ENCODE measurements at places on chromosomes 3 and 15.

- DNase-seq, result no peak
Measured at GRCh38 chr3:186963636-186964035, 33.3 kb downstream of the ST6GAL1 start.

GRCh38 chr3:99911433-99911832, 93.8 kb downstream of the CMSS1 start:
- DNase-seq, result no peak

DNA sequence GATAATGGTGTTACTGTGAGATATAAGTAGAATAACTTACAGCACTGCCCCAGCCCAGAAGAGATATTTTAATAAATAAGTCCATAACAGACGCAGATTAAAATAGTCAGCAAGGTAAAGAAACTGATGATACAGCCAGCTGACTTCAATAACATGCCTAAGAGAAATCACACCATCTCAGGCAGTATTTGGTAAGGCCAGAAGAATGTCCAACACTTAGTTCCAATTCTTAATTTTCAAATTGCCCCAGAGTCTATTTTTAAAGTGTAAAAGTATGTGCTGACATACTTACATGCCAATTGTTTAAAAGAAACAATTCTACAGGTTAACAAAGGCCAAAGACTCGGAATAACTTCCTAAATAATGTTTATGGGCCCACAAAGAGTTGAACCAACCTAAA, 1.6 kb downstream of the GNB4 start:
- no peak for DNase-seq

DNA sequence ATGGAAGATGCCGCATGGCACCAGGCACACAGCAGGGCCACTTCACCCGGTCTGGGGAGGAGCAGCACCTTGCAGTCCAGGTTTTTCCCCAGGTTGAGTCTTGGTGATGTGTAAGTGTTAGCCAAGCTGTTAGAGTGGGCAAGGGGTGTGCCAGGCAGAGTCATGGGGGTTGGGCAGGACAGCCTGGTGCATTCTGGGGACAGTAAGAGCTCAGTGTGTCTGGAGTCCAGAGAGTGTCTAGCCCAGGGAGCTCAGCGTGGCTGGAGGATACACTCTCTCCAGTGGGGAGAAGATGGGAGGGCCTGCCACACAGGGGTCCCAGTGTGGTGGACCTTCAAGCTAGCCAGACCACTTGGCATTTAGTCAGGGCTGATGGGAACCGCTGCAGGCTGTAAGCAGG, 87.4 kb downstream of the AAGAB start:
- no peak for DNase-seq

DNA sequence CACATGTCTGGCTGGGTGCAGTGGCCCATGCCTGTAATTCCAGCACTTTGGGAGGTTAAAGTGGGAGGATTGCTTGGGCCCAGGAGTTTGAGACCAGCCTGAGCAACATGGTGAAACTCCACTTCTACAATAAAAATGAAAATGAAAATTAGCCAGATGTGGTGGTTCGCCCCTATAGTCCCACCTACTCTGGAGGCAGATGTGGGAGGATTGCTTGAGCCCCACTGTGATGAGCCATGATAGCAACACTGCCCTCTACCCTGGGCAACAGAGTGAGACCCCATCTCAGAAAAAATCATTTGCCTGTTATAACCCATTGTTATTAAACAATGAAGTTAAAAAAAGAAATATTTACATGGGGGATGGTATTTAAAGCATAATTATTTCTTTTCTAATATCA, 240.1 kb upstream of the ZPLD1 start:
- no peak for DNase-seq

DNA sequence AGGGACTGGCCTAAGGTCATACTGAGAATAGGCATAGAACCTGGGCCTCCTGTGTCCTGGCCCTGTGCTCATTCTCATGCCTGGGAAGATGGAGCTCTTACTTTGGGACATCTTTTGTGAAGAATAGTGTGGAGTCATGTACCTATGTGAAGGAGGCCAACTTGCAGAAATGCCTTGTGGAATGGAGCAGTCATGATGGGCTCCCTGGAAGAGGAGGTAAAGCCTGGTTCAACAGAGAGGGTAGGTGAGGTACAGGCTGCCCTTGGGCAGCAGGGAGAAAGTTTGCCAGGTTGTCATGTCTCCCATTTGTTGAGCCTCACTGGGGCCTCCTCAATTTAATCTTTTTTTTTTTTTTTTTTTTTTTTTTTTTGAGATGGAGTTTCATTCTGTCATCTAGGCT, 18.1 kb downstream of the MAPKAPK3 start:
- DNase-seq, result no peak

DNA sequence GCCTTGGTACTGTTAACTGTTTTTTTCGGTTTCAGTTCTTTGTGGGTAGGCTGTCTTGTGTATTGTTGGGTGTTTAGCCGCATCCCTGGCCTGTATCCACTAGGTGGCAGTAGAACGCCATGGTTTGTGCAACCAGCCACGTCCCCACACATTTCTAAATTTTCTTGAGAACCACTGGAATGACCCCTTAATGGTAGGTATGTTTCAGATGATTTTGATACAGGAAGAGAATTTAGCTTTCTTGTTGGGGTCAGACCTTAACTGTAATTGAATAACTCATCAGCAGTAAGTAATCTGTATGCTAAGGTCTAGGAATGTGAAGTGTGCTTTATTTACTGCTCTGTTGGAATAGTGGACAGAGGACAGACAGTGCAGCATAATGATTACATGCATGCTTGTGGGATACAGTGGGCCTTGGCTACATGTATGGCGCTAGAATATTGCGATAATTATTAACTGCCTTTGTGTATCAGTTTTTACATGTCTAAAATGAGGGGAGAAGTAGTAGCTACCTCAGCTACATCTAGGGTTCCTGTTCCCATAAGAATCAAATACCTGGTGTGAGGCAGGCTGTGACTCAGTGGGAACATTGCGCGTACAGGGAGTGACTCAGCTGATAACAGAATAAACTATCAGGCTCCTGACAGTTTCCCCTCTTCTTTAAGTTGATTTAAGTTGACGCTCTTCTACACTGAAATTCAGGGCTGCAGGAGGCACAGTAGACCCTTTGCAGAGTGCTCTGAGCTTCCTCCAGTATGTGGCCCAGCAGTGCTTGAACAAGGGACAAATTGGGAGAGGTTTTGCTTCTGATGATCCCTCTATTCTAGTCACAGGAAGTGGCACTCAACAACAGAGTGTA, 25.0 kb upstream of the GPR171 start:
- peak; percentile 87 for DNase-seq

Measured in activated CD4-positive, alpha-beta T cell treated with anti-CD3 and anti-CD28 coated beads for 48 hours (primary cell).